Hypothalamus (tissue), 51 donors: ENCODE measurements at places on chromosomes 13 and 19.

GRCh38 chr19:35436477-35437405, 11.3 kb upstream of the FFAR2 start:
- no peak for DNase-seq

DNA sequence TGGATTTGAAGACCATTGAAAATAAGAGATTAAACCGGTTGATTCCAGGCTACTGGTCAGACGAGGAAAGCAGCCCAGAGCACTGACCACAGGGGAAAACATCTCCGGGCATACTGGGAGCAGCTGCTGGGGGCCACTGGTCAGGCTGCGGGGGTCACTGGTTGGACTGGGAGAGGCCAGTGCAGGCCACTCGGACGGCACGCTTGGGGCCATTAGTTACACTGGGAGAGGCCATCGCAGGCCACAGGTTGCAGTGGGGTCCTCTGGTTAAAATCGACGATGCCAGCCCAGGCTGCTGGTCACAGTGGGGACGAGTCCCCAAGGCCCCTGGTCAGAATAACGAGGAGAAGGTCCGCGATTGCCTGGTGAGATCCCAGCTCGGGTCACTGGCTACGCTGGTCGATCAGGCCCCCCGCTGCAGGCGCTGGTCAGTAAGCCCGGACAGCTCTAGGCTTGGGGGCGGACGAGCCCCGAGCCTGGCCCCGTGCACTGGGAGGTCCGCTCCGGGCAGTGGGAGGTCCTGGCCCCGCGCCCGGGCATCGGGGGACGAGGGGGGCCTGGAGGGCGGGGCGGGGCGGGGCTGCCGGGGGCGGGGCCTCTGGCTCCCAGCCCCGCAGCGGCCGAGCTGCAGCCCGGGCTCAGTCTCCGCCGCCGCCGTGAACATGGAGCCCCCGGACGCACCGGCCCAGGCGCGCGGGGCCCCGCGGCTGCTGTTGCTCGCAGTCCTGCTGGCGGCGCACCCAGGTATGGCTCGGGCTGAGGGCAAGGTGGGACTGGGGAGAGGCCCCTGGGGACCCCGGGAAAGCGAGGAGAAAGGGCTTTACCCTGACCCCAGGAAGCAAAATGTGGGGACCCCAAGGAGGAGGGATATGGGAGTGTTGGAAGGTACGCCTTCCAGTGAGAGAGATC, at the start of gene BCAM:
TSS of gene BCAM (plus strand) at position 641 of the 909 bp plus-strand sequence. CDS start at position 663, 22 bp downstream.
- DNase-seq: peak; percentile 53

DNA sequence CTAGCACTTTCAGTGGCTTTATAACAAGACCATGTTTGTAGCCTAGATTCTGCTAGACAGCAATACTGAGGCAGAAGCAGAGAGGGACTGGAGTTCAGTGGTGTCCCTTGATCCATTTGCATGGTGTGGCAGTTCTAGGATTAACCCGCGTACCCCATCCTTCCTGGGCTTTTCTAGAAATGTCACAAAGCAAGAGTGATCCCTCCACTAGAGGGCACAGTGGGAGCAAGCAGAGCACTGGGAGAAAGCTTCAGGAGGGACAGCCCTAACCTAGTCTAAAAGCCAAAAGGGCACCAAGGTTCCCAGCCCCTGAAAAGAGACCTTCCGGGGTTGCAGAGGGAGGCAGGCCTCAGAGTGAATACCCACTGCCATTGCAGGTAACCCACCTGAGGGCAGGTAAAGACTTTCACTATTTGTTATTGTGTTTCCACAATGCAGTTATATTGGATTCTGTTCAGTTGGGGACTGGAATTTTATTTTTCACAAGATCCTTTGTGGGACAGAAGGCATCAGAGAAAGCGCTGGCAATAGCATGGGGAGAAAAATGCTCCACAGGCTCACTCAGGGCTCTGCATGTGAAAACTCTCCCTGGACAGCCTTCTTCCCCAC, 170.6 kb downstream of the FLT1 start:
- no peak for DNase-seq

GRCh38 chr13:102944821-102945220, 99.0 kb downstream of the ERCC5 start:
- no peak for DNase-seq

DNA sequence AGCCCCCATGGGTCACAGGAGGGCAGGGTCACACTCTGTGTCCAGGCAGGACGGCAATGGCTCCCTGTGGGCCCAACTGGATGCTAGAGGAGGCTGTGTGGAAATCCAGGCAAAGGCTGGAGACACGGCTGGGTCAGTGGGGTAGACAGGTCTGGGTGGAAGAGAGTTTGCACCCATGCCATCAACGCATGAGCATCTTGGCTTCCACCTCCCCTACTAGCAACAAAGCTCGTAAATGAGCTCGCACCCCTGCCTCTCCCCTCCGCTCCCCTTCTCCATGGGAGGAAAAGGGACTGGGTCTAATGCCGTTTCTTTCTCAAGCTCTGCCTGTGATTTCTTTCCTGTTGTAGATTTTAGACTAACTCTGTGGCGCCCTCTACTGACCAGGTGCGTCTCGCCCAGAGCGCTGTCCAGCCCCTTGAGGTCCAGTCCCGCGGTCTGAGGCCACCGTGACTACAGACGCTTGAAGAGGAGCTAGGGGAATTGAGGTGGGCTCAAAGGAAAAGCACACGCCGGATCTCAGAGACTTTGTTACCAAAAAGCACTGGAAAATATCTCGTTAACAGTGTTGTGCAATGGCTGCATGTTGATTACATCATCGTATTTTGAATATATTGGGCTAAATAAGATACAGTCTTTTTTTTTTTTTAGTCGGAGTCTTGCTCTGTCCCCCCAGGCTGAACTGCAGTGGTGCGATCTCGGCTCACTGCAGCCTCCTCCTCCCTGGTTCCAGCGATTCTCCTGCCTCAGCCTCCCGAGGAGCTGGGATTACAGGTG, 50.7 kb upstream of the USP29 start:
- DNase-seq: peak; percentile 33

DNA sequence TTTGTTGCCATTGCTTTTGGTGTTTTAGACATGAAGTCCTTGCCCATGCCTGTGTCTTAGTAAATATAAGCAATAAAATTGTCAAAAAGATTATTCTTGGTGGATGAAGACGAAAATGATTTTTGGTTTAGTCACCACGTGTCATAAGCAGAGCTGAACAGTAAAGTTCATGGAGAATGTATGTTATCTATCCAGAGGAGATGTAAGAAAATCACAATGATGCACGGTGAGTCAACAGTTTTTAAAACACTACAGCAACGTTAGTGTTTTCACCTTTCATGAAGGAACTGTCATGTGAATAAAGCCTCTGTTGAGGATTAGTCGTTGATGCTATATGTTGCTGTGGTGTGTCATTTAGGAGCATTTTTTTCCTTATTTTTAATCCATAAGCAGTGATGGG, 137.6 kb downstream of the GPC6 start:
- DNase-seq: no peak

- DNase-seq: no peak
Observed at GRCh38 chr13:60689571-60689970, 292.6 kb downstream of the TDRD3 start.

GRCh38 chr13:72255908-72256307, 388.9 kb upstream of the DACH1 start:
- DNase-seq: peak; percentile 6

DNA sequence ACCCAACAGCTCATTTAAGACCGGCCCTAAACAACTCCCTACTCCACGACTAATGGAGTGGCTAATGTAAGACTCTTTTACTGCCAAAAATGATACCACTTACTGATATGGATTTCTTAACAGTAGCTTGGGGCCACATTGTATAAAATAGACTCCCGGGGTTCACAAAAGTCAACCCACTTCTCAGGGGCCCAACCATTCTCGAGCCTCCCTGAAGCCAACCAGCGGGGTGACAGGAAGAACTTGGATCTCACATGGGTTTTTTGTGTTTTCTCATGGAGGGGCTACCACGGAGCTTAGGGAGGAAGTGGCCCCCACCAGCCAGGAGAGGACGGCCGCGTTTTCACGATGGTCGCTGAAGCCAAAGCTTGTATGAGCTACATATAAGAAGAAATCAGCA, 8.1 kb downstream of the MCF2L start:
- DNase-seq: no peak

GRCh38 chr19:3606174-3606689, 443 bp downstream of the TBXA2R start:
- DNase-seq: no peak

GRCh38 chr13:114065141-114065925, 67.1 kb downstream of the RASA3 start:
- DNase-seq: peak; percentile 52

GRCh38 chr13:26225896-26226617, 3.9 kb upstream of the RNF6 start:
- no peak for DNase-seq

GRCh38 chr19:51808333-51808986, 13.5 kb downstream of the FPR3 start:
- no peak for DNase-seq
